ENCODE measurements at places on chromosomes 11 and 22.

- DNase-seq = no peak
Observed at GRCh38 chr11:67576735-67577475, 6.7 kb upstream of the GSTP1 start.

DNA sequence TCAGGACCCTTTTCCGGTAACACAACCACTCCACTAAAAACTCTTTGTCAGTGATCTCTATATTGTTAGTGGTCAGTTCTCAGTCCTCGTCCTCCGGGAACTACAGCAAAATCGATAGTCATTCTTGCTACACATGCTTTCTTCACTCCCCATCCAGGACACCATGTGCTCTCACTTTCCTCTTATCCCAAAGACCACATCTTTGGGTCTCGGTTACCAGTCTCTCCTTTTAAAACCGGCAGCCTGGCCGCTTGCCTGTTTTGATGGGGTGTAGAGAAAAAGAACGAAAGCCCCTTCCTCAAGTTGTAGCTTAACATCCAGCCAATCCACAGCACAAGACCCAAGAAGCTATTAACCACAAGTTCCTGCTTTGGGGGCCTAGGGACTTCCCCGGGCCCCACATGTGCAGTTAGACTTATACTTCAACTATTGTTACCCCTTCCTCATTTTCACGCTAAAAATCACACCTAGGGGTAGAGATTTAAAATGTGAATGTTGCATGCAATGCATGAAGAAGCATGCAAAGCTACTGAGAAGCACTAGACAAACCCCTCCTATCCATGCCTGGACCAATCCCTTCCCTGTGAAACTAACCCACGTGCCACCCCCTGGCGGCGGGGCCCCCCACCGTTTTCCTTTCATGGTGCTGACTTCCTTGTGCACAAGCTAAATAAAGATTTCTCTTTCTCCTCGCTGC, 1.5 kb upstream of the TOLLIP start:
- no peak for DNase-seq

DNA sequence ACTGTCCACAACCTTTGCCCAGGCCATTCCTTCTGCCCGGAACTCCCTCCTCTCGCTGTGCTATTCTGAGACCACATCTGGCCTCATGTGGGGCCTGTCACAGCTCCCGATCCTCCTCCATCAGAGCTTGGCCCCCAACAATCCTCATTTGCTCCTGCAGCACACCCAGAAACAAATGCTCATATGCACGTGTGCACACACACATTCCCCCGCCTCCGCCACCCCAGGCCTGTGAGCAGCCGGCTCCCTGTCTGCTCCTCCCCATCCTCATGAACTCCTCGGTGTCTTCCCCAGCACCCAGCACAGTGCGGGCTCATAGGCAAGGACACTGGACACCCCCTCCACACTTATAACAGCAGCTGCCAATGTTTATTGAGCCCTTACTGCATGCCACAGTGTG, 29.7 kb upstream of the PICK1 start:
- no peak for DNase-seq

- no peak for DNase-seq
Observed at GRCh38 chr11:120183701-120184141, 27.1 kb upstream of the OAF start.

GRCh38 chr11:8531312-8531711, 62.7 kb downstream of the STK33 start:
- DNase-seq = no peak

GRCh38 chr11:128291835-128292234, 295.5 kb downstream of the ETS1 start:
- DNase-seq = no peak

GRCh38 chr11:873706-874105, 31.1 kb downstream of the TSPAN4 start:
- DNase-seq = no peak

All from dermis microvascular lymphatic vessel endothelial cell (primary cell).